Activated CD4-positive, alpha-beta T cell treated with anti-CD3 and anti-CD28 coated beads for 1 hour (primary cell): ENCODE measurements at places on chromosomes 4 and X.

GRCh38 chr4:19983072-19983471 is 268.6 kb upstream of the SLIT2 start:
- DNase-seq = no peak

DNA sequence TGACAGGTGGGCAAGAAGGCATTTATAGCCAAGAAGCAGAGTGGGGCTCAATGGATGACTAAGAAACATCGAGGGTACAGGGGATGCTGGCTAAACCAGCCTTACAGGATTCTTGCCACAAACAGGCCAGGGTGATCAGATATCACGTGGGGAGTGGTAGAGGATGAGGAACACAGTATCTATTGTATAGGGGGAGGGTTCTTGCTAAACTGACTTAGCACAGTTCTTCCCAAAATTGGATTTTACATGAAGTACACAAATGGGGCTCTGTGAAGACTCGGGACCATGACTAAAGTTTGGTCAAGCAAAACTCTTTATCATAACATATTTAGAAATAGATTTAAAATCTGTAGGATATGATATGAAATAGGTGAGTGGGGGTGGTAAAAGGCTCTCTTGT is 144.0 kb upstream of the ATOH1 start:
- DNase-seq = no peak

GRCh38 chrX:133362538-133362937 is 52.8 kb downstream of the GPC4 start:
- no peak for DNase-seq

DNA sequence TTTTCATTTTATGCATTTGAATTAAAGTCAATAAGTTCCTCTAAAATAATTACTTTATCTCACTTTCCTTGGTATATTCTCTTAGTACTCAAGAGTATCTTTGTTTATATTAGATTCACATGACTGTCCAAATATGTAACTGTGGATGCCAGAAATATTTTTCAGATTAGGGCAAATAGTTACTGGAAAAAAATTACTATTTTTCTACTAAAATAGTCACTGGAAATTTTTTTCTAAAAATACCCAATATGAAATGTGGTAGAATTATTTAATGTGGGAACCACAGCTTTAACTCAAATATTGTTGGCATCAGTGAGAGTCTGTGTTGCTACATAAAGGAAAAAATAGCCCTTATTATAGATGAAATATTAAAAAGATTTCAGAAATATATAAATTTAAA is 70.4 kb upstream of the NMU start:
- DNase-seq = no peak

DNA sequence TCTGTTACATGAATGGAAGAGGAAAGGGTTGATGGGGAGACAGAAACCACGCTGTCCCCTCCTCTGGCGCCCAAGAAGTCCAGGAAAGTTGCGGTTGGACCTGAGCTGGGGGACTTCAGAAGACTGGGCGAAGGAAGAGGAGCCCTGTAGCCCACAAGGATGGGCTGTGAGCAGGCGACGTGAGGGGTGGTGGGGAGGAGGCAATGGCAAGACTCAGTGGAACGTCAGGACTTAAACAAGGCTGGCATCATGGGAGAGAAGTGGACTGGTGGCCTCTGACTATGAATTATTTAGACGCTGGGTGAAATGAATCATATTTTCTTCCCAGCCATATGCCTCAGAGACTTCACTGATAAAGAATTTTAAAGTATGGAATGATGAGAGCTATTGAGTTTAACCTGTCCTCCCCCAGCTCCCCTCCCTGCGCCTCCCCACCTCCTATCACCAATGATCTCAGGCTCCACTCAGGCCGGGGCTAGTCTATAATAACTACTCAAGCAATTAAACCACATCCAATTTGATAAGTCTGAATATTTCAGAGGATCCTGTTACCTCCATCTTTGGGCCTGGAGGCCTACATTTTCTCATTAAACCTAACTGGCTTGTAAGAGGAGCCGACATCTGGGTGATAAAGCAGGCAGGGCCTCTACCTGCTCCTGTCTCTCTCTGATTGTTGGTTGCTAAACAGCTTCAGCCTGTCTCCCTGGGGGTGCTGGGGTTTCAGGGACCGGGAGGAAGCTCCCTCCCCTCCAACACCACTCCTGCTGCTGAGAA is 63.6 kb downstream of the SMIM20 start:
- DNase-seq = no peak
